NCI-H2171 (cell line): ENCODE measurements at places on chromosomes 7 and 10.

DNA sequence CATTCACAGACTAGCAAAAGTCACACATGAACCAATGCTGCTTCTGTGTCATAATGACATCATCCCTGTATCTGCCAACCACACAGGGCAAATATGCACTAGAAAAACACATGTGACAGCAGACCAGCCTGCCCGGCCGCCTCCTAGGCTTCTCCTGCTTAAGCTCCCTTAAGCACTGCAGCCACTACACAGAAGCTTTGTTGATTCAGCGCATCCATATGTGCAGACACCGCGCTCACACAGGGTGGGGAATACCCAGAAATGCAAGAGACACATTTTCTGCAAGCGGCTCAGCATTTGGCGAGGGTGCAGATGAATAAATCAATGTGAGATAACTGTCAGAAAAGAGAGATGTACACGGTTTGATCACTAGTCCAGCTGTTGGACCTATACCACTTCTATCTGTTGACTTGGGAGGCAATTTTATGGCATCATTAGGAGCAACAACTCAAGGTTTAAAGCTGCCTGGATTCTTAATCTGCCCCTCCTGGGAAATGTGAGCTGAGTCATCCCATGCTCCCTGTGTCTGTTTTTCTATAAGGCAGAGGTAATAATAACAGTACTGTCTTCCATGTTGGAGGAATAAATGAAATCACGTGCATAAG lies 33.4 kb downstream of the CPXM2 start:
- DNase-seq = no peak

DNA sequence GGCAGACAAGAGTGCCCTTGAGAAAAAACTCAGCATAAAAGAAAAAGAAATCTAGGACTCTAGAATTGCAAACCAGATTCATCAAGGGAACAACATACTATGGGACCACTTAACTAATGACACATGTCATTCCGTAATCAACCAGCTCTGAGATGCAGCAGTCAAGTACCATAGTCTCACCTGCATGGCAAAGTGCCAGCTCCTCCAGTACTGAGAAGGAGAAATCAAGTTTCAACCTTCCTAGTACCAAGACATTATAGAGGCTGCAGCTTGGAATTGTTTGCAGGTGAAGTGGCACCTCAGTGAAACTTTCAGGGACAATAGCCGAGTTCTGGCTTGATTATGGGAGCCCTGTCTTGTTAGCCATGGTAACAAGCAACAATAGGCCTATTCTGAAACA lies 11.5 kb downstream of the STEAP1 start:
- DNase-seq = no peak

GRCh38 chr7:23468526-23469149 lies 1.7 kb downstream of the IGF2BP3 start:
- DNase-seq = no peak

GRCh38 chr7:17093461-17093860 lies 205.0 kb upstream of the AHR start:
- no peak for DNase-seq

DNA sequence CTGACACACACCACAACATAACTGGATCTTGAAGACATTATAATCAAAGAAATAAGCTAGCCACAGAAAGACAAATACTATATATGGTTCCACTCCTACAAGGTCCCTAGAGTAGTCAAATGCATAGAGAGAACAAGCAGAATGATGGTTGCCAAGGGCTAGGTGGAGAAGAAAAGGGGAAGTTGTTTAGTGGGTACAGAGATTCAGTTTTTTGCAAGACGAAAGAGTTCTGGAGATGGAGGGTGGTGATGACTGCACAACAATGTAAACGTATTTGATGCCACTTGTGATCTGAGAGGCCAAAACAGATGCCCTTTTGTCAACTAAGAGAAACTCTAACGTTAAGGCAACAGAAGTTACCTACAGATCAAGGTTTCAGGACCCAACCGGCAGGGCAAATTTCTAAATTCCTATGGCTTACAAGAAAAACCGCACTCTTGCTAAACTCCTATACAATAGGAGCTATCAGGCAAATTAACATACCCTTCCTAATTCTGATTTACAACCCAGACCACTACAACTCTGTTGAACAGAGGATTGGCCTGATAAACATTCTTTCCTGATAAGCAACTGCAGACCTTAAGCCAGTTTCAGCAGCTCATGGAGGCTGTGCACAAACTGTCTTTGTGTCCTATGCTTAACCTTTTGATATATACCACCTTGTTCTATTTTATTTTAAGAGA lies 69.0 kb downstream of the FAM107B start:
- DNase-seq = no peak

- no peak for DNase-seq
Observed at GRCh38 chr7:151566897-151567320, 47.2 kb upstream of the RHEB start.

- DNase-seq = no peak
Observed at GRCh38 chr7:55104712-55105433, 86.1 kb downstream of the EGFR start.

DNA sequence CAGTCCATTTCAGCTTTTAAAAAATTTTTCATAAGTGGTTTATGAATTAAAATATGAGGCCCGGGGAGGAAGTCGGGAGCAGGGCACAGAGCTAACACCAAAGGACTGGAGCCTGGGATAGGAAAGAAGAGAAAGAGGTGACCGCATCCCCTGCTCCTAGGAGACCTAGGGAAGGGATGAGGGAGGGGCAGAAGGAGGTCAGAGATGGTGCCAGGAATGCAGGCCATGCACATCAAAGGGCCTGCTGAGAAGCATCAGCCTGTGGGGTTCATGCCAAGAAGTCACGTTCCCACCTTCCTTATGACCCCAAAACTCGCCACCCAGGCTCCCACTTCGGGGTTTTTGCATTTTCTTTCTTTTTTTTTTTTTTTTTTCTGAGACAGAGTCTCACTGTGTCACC lies 14.7 kb upstream of the TOMM7 start:
- DNase-seq = no peak

GRCh38 chr10:70087616-70088307 lies 35.1 kb downstream of the MACROH2A2 start:
- DNase-seq = no peak

DNA sequence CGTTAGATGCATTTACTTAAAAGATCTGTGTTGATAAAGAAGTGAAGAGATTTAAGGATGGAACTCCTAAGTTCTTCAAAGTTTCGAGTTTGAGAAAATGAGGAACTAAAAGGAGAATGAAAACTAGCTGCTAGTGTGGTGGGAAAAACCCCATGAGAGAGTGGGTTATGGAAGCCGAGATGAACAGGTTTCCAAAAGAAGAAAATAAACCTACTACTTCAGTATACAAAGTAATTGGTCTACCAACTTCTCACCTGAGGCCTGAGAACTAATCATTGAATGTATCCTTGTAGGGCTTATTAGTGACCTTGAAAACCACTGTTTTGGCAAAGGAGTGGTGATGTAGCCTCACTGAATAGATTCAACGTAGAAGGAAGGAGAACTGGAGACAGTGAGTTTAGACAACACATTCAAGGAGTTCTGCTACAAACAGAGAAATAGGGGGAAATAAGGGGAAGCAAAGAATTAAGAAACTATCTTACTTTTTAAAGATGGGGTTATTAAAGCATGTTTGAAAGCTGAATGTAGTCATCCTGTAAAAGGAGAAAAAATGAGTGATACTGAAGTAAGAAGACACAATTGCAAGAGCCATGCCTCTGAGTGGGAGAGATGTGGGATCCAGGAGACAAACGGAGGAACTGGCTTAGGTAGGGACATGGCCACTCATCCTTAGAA lies 50.8 kb downstream of the CH25H start:
- no peak for DNase-seq

GRCh38 chr10:50850578-50851230 lies 34.7 kb downstream of the A1CF start:
- no peak for DNase-seq

DNA sequence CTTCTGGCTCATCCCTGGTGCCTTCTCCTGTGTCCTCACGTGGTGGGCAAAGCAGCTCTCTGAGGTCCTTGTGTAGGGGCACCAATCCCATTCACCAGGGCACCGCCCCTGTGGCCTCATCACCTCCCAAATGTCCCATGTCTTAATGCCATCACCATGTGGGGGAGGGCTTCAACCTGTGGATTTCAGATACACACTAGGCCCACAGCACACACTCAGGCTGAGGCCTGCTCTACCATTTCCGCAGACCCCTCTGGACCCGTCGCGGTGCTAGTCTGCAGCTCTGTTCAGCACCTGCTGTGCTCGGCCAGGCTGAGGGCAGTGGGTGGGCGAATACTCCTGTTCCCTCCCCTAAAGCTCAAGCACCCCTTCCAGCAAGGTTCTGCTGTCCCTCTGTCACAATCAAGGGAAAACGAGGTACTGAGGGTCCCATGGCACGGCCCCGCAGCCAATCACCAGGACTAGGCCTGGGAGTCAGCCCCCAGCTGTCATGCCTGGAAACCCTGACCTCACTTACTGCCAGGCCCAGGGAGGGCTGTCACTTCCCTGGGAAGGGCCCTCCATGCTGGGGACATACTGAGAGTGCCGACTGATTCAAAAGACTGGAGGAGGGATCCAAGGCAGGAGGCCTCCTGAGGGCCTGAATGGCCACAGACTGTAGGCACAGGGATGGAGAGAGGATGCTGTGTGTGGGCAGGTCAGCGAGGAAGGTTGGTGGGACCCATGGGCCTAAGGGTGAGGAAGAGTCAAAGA lies 123.8 kb upstream of the RET start:
- no peak for DNase-seq

- DNase-seq = no peak
Observed at GRCh38 chr10:58754469-58755339, 242.0 kb downstream of the BICC1 start.

- no peak for DNase-seq
Observed at GRCh38 chr10:96491303-96491702, 22.4 kb downstream of the TLL2 start.

DNA sequence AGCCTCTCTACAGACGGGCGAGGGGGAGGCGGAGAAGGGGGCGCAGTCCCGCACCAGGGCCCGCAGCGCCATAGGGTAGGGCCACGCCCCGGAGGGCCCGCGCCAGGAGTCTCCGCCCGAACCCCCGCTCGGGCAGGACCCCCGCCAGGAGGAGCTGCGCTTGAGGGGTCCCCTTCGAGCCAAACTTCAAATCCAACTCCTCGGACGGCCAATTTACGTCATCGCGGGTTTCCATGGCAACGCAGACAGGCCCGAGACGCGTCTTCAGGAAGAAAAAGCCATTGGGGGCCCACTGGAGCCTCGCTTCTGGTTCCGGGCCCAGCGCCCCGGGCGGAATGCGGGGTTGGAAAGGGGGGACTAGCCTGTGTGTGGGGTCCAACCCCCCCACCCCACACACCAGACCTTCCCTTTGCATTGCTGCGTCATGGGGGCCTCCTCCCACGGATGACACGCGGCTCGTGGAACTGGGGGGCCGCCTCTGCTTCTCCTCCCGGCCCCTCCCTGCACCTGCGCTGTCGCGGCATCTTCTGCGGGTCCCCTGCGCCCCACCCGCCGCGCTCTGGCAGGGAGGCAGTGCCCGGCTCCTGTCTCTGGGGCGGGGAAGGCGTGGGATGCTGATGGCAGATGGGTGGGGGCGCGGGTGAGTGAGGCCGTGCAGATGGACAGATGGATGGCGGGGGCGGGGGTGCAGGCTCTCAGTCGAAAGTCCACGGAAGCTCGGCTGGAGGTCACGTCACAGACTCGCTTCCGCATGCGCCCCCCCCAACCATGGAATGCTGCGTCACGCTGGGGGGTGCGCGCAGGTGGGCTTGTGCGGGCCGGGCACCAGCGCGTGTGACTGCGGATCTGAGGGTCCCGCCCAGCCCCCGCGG lies 1.2 kb downstream of the CALY start:
- DNase-seq = no peak

DNA sequence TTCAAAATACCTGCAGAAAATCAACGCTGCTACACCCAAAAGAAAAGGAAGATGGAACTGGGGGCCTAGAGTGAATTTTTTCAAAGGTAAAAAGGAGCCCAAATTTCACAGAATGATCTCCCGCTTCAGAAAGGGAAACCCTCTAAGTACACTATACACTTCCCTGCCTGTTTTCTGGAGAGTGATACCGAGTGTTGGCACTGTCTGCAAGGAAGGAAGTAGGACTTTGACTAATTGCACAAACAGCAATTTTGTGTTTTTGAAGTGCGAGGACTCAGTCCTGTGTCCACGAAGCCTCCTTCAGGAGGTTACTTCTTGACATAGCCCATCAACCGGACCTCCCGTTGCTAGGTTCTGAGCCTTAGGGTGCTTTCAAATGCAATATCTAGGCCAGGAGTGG lies 106.3 kb downstream of the KIAA1217 start:
- no peak for DNase-seq

DNA sequence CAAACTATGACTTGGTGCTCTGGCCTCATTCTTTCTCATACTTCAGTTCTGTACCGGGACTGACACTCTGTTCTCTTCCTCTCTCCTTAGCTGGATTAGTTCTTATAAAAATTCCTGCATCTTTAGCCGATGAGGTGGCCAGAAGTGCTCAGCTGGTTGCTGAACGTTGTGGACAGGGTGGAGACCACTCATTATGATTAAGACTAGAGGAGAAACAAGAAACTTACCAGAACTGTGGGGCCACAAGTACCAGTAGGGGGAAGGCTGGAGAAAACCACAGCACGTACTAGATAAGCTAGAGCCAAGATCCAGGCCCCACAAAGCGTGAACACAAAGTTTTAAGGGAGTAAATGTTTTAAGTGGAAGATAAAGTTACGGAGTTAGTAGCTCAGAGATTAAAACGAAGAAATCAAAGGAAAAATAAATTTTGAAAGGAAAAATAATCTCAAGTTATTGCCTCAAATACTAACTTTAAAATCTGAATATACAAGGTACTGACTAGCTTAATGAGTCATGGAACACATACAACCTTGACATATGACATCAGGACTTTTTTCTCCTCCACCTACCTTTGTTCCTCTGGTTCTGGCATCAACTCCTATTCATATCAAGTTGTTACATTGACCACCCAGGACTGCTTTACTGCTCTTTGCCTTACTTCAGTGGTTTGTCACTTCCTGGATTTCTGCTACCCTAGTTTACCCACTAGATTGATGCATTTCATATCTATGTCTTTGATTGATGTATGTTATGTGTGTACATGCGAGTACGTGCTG lies 469.0 kb downstream of the TFEC start:
- DNase-seq = no peak

DNA sequence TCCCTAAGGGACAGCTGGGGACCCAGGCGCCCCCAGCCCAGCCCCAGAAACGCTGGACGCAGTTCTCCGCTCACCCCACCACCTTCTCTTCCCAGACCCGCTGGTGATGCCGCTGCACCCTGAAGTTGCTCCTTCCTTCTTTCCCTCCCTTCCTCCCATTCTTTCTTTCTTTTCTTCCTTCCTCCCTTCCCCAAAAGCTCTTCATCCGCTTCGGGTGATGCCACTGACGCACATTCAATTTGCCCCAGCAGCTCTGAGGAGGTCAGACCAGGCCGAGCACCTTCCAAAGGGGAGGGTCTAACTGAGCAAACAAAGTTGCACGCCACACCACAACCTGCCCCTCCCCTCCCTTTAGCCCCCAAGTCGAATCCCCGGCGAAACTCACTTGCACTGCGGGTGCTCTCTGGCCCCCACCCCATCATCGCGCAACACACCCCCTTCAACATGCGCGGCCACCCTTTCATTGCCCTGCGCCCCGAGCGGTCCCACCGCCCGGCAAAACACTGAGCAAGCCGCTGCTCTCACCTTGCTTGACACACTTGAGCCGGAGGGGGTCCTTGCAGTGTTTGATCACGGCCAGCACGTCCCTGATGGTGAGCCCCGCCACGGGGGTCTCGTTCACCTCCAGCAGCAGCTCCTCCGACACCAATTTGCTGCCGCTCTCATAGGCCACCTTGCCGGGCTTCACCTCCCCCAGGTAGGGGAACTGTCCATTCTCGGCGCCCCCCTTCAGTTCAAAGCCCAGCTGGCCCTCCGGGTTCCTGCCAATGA lies 787 bp downstream of the MAGI2 start:
- no peak for DNase-seq
